ENCODE measurements at places on chromosomes 4 and X.
A peak's percentile ranks its signal among the peaks of the same experiment; 100 is the strongest.

GRCh38 chrX:65783746-65784145, 116.3 kb downstream of the MSN start:
- DNase-seq, result no peak

DNA sequence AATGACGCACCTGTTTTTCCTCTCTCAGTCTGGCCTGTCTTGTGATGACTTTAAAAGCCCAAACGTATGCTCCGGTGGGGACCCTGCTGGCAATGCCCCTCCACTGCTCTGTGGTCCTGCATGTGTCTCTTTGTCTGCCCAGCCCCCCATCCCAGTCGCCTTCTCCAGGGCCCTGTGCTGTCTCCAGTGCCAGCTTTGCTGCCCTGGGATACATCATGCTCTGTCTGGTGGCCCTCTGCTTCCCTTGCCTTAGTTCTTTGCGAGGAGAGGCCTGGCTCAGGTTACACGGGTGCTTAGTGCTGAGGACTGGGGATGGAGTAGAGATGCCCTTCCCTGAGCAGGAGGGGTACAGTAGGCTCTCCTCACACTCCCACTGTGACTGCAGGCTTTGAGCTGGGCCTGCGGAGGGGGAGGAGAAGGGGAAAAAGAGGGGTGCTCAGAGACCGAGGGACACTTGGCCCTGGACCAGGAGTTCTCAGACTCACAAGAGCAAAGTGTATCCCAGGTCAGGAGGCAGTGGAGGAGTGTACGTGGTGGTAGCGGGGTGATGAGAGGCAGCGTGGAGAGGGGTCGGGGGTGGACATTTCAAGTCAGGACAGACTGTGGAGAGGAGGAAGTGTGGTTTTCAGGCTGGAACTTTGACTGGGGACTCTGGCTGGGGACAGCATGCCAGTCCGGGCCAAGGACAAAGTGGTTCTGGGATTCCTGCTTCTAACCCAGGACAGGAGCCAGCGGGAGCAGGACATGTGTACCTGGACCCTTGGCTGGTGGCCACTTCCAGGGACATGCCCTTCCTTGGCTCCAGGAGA, 2.8 kb downstream of the APLN start:
- DNase-seq, result peak; percentile 21

DNA sequence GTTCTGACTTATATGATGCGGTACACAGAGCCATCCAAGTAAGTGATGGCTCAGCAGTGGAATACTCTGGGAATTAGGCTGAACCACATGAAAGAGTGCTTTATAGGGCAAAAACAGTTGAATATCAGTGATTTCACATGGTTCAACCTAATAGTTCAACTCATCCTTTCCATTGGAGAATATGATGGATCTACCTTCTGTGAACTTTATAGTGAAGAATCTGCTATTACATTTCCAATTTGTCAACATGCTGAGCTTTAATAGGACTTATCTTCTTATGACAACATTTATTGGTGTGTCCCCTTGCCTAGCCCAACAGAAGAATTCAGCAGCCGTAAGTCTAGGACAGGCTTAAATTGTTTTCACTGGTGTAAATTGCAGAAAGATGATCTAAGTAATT, 15.4 kb upstream of the AFP start:
- DNase-seq, result no peak

DNA sequence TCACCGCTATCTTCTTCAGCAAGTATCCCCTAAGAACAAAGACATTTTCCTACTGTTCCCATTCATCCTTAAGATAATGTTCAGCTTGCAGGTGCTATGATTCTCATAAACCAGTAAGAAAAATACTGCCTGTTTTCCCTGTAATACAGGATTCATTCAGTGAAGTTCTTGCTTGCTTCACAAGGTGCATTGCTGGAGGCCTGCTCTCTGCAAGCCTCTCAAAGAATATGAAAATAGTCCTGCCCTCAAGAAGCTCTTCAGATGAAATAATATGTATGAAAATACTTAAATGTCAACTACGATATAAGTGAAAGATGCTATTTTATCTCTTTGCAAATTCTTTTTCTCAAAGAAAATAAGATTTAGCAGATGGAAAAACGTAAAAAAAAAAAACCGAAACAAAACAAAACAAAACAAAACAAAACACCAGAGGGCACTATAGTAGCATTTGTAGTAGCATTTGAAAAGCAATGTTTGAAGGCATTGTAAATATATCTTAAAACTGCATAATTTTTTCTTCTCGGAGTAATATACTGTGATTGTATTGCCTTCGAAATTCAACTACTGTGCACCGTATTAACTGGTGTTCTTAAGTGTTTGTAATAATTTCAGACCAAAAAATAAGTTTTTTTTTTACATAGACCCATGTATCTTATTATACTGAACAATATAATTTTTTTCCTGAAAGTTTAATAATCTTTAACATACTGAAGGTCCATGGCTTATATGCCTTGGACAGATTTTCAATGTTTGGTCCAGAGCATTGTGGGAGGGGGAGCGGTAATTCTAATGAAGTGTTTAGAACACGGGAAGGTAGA, 26.0 kb downstream of the ADH4 start:
- no peak for DNase-seq

GRCh38 chr4:26819026-26819425, 41.6 kb upstream of the STIM2 start:
- DNase-seq, result no peak

- DNase-seq, result no peak
Measured at GRCh38 chrX:53435997-53436396, 1.8 kb upstream of the HSD17B10 start.

DNA sequence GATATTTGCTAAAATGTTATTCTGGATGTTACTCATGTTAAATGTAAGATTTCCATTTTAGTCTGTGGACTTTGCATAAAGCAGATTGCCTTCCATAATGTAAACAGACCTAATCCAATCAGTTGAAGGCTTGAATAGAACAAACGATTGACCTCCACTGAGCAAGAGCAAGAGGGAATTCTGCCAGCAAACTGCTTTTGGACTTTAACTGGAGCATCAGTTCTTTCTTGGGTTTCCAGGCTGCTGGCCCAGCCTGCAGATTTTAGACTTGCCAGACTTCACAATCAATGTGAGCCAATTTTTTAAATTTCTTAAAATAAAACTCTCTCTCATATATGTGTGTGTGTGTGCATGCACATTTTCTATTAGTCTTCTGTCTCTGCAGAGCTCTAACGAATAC, 1248.8 kb downstream of the ADGRL3 start:
- DNase-seq, result no peak

GRCh38 chr4:116530048-116530447, 555.3 kb downstream of the TRAM1L1 start:
- no peak for DNase-seq

GRCh38 chr4:55438314-55438713, 42.6 kb downstream of the TMEM165 start:
- no peak for DNase-seq

DNA sequence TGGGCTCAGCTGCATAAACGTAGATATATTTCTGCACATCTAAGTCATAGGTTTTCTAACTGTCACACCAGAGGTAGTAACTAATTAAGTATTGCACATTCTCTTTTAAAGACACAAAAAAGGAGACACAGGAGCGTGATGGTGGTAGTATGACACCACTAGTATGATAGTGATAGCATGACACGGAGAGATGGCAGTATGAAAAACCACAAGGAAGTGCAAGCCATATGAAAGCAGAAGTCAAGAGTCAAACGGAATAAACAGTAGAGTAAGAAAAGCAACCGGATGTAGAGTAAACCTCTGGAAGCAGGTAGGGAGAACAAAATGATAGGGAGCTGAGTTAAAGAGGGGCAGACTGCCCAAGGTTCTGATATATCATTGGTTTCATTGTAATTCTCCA, 382.2 kb upstream of the INTU start:
- no peak for DNase-seq

GRCh38 chr4:137432446-137433311, 99.6 kb downstream of the PCDH18 start:
- no peak for DNase-seq

- no peak for DNase-seq
Measured at GRCh38 chr4:10703766-10704429, 19.3 kb upstream of the CLNK start.

DNA sequence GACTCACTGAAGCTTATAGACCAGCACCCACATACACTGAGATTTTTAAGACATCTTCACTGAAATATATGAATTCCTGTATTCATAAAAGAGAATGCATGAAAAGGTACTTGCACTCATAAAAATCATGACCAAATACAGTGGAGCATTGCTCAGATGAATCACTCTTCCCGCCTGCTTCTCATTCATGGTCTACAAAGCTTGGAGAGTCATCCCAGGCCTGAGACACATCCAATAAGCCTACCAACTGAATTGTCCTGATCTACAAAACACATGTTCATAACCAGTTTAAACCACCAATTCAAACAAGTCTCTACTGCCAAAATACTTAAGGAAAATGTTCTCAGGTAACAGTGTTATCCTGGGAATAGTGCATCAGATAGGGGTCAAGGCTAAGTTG, 38.1 kb downstream of the PROM1 start:
- DNase-seq, result no peak

DNA sequence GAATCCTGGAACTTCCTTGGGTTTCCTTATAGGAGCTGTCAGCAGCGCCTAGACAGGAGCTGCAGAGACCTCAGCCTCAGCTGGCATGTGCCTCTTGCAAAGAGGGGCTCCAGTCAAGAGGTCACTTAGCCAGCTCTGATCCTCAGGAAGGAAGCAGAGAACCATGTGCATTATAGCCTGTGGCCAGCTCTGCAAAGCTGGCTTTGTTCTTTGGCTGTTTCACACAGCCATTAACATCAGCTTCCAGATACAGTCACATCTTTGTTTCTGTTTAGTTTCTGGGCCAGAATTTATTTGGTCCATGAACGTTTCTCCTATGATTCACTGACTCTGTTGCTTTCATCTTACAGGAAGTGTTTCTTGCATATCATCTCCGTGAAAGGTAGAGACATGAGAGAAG, 92.4 kb downstream of the CC2D2A start:
- no peak for DNase-seq

- no peak for DNase-seq
Measured at GRCh38 chr4:10673817-10674369, 10.7 kb downstream of the CLNK start.

- peak; percentile 91 for DNase-seq
Measured at GRCh38 chr4:52545099-52546069, 113.7 kb downstream of the USP46 start.

DNA sequence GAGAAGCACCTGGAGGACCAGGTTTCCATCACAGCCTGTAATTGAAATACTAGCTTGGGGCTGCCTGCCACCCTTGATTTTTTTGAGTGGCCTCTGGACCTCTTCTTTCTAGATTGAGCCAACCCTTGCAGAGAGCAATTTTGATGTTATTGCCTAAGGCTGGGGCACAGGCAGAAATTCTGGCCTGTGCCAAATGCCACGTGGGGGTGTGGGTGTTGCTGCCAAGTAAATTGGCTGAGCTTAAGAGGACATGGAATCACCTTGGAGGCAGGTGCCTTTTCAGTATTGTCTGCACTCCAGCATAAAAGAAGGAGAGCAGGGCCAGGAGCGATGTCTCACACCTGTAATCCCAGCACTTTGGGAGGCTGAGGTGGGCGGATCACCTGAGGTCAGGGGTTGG, 286.1 kb upstream of the PRPS2 start:
- no peak for DNase-seq

DNA sequence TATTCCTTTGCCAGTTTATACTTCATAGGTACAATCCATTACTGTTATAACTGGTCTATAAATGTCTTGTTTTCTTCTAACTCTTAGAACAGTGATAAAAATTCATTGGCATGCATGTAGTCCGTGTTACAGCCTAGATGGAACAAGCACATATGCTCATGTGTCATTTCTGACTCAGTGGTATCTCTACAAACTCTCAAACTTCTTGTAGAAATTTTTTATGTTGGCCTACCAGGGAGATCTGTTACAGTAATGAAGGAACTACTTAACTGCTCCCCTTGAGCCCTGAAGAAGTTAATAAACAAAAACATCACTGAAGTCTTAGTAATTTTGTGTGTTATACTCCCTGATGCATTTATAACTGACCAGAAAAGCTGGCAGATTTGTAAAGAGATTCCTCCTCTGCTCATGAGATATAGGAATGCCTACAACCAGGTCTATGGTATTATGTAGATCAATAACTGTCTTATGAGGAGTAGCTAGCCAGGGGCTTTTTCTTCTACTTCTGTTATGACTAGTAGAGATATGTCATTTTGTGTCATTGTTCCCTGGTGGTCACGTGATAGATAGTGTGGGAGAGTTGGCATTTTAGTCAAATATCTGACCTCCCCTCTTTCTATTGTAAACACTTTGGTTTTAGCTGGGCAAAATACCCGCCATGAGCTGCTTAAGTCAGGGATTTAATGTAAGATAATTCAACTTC, 53.7 kb upstream of the FAAH2 start:
- no peak for DNase-seq

- no peak for DNase-seq
Measured at GRCh38 chr4:156598138-156598681, 373.4 kb downstream of the PDGFC start.

Data from esophagus muscularis mucosa (tissue), 4 donors.